SW480 (cell line): ENCODE measurements at places on chromosomes 6 and 20.
A peak's percentile ranks its signal among the peaks of the same experiment; 100 is the strongest.

GRCh38 chr6:106252687-106253086 lies 72.9 kb downstream of the ATG5 start:
- no peak for DNase-seq

DNA sequence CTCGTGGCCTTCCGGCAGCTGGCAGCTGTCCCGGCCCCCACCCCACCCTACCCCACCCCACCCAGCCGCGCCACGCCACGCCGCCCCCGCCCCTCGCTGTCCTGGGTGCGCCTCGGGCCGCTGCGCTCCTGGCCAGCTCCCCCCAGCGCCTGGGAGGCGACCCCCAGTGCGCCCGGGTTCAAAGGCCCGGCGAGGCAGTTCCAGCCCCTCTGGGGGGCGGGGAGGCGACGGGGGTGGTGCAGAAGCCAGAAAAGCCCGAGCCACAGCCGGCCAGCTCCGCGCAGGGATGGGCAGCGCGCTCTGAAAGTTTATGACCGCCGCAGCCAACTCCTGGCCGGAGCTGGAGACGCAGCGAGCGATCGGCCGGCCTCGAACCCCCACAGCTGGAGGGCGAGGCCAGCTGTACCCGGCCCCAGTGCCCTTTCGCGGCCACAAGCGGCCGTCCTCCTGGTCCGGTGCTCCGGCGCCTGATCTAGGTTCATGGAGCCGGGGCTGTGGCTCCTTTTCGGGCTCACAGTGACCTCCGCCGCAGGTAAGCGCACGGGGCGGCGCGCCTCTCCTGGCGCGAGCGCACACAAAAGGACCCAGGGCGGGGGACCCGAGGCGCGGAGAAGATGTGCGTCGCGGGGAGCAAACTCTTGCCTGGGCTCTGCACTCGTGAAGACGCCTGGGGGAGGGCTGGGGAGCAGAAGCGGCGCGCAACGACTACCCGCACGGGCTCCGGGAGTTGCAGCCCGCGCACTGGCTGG lies at the start of gene EDN3:
Gene EDN3 (plus strand): TSS at position 279 of the 749 bp plus-strand sequence. CDS start 202 bp downstream, at position 481.
- no peak for DNase-seq

DNA sequence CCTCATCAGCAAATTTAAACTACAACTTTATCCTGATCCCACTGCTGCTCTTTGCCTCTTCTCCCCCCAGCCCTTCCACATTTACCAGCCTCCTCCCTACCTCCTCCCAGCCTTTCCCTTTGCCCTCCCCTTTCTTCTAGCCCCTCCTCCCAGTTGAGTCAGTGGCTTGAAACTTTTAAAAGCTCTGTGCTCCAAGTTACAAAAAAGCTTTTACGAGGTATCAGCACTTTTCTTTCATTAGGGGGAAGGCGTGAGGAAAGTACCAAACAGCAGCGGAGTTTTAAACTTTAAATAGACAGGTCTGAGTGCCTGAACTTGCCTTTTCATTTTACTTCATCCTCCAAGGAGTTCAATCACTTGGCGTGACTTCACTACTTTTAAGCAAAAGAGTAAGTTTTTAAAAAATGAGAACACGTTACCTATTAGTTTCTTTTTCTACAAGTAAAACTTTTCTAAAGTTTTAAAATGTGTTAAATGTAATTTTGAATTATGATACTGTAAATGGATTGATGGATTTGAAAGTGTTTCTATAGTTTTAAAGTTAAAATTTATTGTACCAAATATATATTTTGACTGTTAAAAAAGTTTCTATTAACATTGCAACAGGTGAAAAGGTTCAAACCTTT lies at the start of gene GJA1:
Gene GJA1 (plus strand): TSS at position 203 of the 626 bp plus-strand sequence. CDS start 11,202 bp downstream, outside the sequence.
- no peak for DNase-seq

DNA sequence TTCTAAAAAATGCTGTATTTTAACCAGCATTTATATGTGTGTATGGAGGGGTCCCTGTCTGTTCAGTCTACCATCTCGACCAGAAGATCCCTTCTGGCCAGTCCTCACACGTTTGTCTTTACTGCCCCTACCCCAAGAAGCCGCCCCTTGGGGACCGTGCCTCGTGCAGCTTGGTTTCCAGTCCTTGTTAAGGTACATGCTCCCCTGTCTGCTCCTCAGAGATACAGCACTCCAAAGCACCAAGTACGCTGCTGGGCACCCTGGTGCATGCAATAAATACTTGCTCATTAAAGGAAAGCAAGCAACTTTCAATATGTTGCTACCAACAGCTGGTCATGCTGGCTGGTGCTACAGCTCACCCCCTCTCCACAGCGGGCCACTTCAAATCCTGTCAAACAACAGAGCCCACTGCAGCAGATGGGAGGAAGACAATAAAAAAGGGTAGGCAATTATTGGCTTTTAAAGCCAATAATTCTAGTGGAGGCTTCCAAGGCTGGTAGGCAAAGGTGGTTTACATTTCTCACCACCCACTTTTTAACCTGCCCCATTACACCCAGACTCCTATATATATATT lies 61.6 kb downstream of the PSMG4 start:
- no peak for DNase-seq

DNA sequence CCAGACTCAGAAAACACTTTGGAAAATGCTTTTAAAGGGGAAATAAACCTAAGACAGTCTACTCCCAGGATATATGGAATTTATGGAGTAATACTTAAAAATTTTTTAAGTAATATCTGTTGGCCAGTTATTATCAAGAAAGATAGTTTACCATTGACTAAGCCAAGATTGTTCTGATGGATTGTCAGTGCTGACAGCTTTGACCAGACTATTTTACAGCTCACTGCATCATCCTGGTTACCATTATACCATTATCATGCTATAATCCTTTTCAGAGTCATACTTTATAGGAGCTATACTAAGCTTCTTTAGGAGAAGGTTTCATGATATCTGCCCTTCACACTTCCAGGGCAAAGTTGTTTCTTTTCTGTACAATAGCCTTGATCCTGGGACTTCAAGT lies 16.5 kb downstream of the GTF2H5 start:
- DNase-seq = no peak

GRCh38 chr6:53805725-53806124 lies 10.9 kb downstream of the LRRC1 start:
- DNase-seq = no peak

GRCh38 chr20:63978319-63979228 lies 868 bp downstream of the SAMD10 start:
- DNase-seq = peak; percentile 88

DNA sequence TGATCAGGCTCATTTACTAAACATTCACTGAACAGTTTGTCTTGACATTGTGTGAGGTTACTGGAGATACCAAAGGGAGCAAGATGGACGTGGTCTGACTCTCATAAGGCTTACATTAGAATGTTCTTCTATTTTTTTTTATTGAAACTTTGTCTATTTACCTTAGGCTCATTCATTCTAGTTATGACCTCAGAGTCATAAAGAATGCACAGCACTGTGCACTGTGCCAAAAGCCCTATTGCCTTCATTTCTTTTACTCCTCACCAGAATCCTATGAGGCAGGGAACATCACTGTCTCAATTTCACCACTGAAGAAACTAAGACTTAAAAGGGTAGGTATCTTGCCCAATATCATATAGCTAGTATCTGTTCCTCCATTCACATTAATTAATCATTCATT lies 94.5 kb downstream of the MAP3K7 start:
- DNase-seq = no peak

GRCh38 chr6:133951881-133952814 lies 876 bp upstream of the TBPL1 start:
- DNase-seq = peak; percentile 85

DNA sequence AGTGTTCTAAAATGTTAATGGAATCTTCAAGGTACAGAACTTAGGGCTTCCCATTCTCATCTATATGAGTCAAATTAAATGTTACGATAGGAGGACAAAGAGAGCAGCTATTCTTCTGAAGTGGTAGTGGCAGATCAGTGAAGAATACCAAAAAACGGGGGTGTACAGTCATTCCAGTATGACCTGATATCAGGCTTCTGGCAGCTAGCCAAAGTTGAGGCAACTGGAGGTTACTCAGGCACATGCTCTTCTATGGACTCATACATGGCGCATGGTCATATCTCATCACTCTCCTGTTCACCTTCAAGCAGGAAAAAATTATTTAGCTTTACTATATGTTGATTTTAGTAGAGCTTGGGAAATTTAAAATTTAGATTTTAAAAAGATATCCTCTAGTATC lies 1608.8 kb downstream of the GRIK2 start:
- no peak for DNase-seq

GRCh38 chr6:166201878-166202277 lies 34.2 kb upstream of the TBXT start:
- DNase-seq = no peak

DNA sequence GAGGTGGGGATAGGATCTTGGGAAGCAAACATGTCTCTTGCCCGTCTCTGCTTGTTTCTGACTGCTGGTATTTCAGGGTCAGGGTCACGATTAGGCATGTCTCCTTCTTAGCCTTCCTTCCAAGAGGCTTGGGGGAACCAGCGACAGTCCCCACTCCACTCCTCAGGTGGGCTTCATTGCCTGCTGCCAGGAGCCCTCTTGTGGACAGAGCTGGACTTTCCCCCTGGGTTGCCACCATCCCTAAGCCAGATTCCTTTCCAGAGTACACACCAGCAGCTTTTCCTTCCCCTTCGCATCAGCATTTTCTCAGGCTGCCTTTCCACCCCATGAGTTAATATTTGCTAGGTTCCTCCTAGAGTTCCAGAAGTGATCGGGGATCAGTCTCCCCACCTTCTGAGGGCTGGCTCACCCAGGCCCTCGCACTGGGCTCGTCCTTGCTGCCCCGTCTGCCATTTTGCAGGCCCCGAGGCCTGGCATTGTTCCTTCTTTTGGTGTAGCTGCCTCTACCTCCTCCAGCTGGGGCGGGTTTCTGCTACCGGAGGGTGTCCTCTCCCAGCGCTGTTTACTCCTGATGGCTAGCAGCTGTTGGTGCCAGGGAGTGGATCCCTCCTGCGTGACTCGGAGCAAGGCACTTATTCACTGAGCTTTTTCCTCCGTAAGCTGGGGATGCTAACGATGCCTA lies 8.8 kb upstream of the C20orf144 start:
- DNase-seq = peak; percentile 86

GRCh38 chr6:54619102-54619501 lies 227.5 kb upstream of the FAM83B start:
- DNase-seq = no peak

GRCh38 chr20:42949950-42950349 lies 239.8 kb downstream of the PTPRT start:
- DNase-seq = no peak

DNA sequence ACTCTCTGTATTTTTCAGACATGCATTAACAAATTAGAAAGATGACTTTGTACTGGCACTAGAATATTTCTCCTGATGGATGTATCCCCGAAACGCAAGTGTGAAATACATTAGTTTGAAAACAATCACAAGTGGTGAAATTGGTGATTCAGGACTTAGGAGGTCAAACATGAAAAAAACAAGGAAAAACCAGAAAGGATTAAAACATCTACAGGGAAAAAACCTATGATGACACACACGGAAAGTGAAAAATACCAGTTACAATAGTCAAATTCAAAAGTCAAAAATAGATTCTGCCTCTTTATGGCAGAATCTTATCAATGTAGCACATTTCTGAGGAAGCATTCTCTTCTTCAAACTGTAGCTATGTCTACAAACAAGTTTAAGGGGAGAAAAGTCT lies 129.0 kb upstream of the SGK1 start:
- no peak for DNase-seq

GRCh38 chr6:27161946-27162603 lies 85.4 kb upstream of the PRSS16 start:
- DNase-seq = no peak

GRCh38 chr20:48958743-48959142 lies 37.2 kb downstream of the ARFGEF2 start:
- no peak for DNase-seq

DNA sequence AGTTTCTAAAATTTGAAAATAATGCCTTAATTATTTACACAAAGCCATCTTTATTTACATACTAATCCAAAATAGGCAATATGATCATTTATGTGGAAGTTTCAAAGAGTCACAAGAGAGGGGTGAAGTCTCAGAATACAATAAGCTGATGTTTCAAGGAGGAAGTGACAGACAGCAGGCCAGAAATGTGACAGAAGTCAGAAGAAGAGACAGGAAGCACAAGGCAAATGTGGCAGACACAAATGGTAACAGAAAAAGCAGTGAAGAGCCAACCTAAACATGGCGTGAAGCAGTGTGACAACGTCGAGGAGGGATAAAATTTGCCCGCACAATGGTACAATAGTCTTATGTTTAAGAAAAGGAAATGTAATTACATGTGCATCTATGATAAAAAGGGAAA lies 59.8 kb downstream of the SHPRH start:
- DNase-seq = no peak

GRCh38 chr6:35718375-35718736 lies 18.5 kb upstream of the ARMC12 start:
- DNase-seq = no peak

GRCh38 chr6:46437671-46438221 lies 53.5 kb downstream of the RCAN2 start:
- peak; percentile 17 for DNase-seq

DNA sequence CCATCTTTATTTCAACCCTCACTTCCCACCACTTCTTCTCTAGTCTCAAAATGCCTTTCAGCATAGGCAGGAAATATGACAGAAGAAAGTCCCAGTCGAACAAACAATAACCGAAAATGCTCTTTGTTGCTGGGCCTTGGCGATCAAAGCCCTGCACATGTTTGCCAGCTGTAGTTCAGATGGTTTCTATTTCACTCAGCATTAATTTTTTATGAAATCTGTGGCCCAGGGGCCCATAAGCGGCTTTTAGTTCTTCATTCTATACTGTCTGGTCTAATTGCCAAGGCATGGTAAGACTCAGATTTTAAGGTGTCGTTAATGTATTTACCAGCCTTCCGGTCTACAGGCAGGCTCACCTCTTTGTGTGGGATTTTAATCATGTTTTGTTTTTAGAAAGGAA lies 10.9 kb upstream of the F13A1 start:
- no peak for DNase-seq

DNA sequence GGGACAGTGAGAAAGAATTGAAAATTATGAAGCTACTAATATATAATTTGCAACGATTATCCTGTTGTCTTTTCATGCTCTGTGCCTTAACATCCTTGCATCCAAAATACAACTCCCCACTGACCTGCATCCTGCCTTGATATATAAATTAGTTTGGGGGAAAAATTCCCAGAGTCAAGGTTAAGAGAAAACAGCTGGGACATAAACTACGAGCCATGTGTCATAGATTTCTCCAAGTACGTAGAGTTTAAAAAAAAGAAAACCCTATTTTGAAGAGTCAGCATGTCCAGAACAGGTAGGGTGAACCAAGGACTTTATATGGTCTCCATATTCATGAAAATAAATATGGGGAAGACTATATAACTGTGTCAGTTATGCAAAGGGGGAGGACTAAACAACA lies 123.8 kb upstream of the MARCKS start:
- DNase-seq = no peak

DNA sequence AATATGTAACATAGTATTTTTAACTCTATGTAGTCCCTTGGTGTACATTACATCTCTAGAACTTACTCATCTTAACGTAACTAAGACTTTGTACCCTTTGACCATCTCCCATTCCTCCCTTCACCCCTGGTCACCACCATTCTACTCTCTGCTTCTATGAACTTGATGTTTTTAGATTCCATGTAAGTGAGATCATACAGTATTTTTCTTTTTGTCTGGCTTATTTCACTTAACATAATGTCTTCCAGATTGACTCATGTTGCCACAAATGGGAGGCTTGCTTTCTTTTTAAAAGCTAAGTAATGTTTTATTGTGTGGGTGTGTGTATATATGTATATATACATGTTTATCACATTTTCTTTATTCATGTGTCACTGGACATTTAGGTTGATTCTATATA lies 55.8 kb downstream of the TMEM200A start:
- DNase-seq = no peak

- no peak for DNase-seq
Observed at GRCh38 chr6:89547281-89547680, 91.3 kb downstream of the LYRM2 start.
